ENCODE measurements at places on chromosomes 5 and 9.
A peak's percentile ranks its signal among the peaks of the same experiment; 100 is the strongest.

DNA sequence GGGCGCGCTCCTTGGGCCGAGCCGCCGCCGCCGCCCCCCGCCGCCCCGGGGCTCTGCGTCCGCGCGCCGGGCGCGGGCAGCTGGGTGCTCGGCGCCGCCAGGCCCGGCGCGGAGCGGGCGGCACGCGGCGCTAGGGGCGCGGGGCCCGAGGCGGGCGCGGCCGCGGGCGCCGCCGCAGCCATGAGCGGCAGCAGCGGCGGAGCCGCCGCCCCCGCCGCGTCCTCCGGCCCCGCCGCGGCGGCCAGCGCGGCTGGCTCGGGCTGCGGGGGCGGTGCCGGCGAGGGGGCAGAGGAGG lies 351 bp downstream of the TRIO start:
- no peak for DNase-seq

DNA sequence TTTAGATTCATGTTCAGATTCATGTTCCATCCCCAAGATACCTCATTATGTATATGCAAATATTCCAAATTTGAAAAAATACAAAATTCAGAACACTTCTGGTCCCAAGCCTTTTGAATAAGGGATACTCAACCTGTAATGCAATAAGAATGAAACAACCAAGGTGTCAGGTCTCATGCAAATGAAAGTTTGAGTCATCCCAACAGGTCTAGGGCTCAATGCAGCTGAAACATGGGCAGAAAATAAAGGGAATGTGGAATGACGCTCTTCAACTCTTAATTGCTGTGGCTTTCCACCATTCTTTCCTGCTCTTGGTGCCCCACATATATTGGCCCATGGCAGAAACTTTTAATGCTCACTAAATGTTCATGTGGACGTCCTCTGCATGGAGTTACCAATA lies 107.3 kb upstream of the DAPK1 start:
- DNase-seq = no peak

DNA sequence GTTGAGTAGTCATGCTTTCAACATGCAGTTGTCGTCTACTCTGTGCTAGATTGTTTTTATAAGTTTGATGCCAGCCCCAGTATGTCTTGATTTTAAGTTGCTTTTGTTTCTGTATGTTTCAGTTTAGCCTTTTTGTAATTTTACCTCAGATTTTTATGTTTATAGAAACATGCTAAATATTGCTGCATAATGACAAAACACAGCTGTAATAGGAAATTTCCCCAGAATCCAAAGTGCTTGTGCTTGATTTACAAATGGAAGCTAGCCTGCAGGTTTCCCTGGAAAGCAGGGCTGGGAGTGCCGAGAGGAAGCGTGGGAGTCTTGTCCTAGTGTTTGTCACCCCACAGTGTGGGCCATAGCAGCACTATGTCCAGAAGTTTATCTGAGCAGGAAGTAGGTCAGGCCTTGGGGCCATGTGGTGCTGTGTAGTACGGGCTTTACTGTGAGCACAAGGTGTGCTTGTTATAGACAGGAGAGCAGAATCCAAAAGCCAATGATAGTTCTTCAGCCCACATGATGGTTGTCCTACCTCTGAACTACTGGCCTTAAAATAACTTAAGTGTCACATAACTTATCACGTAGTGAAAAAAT lies 100.0 kb upstream of the NREP start:
- DNase-seq = no peak

DNA sequence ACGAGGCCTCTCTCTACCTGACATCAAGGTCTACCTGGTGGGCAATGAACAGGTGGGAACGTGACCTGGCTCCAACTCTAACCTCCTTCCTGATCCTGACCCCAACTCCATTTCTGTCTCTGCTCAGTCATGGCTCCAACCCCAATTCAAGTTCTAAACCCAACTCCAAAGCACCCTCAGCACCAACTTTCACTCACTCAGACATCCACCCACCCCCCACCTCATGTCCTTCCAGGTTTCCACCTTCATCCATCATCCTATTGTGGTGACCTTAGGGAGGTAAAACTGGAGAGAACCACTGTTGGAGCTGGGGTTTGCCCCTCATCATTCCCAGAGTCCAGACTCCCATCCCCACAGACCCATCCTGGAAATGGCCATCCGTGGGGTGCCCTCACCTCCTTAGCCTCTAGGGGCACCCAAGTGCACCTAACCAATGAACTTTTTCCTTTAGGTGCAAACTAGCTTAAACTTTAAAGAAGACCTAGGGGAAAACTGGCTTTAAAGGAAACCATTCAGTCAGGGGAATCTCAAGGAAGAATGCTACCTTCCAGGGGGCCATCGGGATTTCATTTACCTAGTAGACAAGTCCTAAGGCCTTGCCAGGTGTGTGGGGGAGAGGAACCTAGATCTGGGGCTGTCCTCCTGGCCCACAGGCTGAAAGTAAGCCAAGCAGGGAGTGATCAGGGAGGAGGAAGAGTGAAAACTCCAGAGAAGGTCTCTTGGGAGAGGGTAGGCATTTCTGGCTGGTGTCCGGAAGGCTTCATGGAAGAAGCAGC lies 11.3 kb downstream of the RGS14 start:
- DNase-seq = peak; percentile 44

GRCh38 chr5:167565189-167565954 lies 726.1 kb upstream of the WWC1 start:
- DNase-seq = no peak

- peak; percentile 70 for DNase-seq
Measured at GRCh38 chr9:89436963-89437625, 60.8 kb downstream of the SEMA4D start.

DNA sequence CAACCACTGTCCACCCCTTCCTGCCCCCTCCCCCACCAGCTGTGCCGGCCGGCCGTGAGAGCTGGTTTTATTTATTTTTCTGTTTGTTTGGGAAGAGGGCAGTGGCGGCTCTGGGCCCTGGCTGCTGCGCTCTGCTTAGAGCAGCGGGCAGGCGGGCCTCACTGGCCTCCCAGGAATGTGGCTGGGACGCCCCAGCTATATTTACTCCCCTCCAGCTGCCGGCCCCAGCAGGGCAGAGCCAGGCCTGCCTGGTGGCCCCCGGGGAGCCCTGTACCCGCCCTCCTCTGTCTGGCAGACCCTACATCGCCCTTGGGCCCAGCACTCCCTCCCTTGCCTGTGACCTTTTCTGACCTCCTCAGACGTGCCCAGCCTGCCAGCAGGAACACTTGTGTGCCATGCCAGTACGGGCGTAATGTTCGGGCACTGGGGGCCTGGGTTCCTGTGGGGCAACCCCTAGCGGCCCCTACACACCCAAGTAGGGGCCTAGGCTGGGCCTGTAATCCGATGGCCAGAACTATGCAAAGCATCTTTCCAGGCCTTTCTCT lies 7.7 kb downstream of the CXXC5 start:
- no peak for DNase-seq

- DNase-seq = no peak
Measured at GRCh38 chr5:91946870-91947269, 563.8 kb upstream of the ARRDC3 start.

GRCh38 chr9:1005043-1005667 lies 28.7 kb downstream of the DMRT3 start:
- DNase-seq = no peak

DNA sequence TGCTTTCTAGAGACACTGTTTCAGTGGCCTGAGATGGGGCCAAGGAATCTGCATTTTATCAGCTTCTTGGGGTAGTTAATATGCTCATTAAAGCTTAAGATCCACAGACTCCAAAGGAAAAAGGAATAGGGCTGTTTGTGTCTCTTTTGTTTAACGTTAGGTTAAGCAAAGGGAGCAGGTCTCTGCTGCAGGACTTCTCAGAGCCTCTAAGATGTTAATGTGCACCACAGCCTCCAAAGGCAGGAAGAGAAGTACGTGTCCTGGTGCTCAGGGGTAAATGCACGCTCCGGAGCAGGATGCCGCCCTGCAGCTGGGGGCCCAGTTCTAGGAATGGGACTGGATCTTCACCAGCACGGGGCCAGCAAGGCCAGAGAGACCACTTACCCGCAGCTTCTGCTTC lies 19.6 kb downstream of the SPARC start:
- DNase-seq = no peak

GRCh38 chr5:307794-308579 lies 13.5 kb upstream of the AHRR start:
- DNase-seq = no peak

DNA sequence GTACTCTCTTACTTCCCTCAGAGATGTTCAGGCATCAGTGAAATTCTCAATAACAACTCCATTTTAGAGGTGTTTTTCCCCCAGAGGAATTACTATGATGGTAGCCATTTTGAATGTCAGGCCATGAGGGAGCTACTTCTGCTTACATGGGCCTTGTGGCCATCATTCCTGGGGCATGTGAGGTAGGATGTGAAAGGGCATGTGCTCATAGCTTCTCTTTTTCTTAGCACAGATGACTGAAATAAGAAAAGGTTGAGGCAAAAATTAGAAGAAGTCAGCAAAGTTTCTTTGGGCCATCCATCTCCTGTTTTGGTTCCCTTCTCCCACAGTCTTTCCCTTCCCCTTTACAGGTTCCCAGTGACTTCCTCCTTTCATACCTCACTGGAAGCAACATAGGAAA lies 68.8 kb downstream of the FEM1C start:
- no peak for DNase-seq

- no peak for DNase-seq
Measured at GRCh38 chr9:112080831-112081542, 94.1 kb downstream of the SUSD1 start.

DNA sequence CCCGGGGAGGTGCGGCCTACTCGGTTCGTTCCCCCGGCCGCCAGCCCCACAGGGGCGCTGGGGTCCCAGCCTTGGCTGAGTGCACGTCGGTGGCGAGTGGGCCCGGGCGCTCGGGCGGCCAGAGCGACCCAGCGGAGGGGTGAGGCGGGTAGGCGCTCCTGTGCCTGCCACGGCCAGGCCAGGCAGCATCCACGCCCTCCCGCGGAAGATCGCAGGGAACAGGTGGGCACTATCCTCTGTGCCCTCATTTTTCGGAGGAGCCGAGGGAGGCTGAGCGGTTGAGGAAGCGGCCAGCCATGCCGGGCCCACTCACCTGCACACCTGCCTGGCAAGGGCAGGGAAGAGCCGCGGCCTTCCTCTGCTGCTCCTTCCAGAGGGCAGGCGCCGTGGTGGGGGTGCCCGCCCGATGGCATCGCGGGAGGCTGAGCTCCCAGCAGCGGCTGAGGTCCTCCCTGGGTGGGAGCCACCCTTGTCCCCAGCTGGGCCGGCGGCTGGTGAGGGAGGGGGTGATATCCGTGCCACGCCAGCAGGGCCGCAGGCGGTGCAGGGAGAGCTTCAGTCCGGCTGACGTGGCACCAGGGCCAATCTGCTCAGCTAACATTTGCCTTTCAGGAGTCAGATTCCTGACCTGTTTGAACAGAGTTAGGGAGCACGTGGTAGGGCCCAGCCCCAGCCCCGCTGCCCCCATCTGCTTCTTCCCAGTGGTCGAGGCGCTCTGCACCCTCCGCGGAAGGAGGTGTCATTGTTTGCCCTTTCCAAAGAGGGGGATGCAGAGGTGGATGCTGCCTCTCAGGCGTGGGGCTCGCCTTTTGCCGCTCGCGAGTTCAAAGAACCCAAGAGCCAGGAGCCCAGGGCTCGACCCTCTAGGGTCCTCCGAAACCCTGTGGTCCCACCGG lies 1.6 kb upstream of the SEC16A start:
- DNase-seq = no peak

DNA sequence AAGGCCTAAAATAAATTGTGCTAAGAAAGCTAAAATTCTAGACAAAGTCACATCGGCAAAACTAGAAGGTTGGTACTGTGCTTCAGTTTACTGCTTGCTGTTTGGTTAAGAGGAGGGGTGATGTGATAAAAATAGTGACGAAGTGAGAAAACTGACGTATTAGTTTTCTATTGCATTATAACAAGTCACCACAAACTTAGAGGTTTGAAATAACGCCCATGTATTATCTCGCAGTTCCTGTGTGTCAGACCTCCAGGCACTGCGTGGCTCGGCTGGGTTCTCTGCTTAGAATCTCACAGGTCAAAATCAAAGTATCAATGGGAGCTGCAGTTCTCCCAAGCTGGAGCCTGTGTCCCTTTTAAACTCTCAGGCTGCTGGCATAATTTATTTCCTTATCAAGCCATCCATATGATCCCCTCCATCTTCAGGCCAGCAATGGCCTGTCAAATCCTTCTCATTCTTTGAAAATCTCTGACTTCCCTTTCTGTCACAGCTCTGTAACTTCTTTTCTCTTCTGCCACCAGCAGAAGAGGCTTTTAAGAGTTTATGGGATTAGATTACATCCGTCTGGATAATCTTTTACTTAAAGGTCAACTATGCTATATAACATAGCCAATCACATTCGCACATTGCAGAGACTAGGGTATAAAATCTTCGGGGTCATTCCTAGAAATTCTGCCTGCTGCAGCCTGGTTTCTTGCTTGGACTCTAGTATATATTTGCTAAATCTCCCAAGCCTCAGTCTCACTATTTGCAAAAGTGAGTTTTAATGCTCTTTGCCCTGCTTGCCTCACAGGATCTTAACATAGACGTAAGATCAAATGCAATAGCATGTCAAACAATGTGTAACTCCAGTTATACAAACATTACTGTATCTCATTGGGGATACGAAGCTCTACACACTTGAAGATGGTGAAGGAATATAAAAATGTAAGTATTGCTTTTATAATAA lies 104.0 kb upstream of the CDKN2B start:
- DNase-seq = no peak

- no peak for DNase-seq
Measured at GRCh38 chr5:95352691-95353090, 38.5 kb upstream of the FAM81B start.

Measured in activated T-cell treated with anti-CD3 and anti-CD28 coated beads, Interleukin-2, amount 50 U/mL, for 1 hour (primary cell).